Natural killer cell treated with Interleukin-12 subunit alpha and Interleukin-12 subunit beta and Interleukin-15 and Interleukin-18, amount 100 ng/mL, for 72 hours (primary cell): ENCODE measurements at places on chromosomes 1 and 21. TPM values are rescaled to one million over a fixed set of nuclear protein-coding genes. Genes with fewer than 3 reads are reported as not detected.

- no peak for DNase-seq
These were observed 44.3 kb upstream of the BATF3 start for GRCh38 chr1:212743901-212744475.

GRCh38 chr1:244112041-244112440 is 61.0 kb downstream of the ZBTB18 start:
- no peak for DNase-seq

DNA sequence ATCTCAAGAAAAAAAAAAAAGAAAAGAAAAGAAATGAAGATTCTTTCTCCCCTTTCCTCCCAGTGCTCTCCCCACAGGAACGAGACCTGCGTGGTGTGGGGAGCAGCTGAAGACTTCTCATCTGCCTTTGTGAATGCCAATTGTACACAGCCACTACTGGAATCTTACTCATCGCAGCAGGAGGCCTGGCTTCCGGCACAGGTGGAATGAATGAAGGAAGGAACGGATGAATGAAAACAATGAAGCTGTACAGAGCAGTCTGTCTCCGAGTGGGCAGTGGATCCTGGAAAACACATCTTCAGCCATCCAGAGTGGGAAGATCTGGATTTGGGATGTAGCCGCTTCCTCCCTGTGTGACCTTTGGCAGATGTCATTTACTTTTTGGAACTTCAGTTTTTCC is 64.9 kb downstream of the RUNX3 start:
- no peak for DNase-seq

UBL4B gene
- not detected for total RNA-seq

SPATA21 gene
- total RNA-seq: not detected

CXADR gene
- total RNA-seq: not detected

REN gene
- total RNA-seq: not detected

DNA sequence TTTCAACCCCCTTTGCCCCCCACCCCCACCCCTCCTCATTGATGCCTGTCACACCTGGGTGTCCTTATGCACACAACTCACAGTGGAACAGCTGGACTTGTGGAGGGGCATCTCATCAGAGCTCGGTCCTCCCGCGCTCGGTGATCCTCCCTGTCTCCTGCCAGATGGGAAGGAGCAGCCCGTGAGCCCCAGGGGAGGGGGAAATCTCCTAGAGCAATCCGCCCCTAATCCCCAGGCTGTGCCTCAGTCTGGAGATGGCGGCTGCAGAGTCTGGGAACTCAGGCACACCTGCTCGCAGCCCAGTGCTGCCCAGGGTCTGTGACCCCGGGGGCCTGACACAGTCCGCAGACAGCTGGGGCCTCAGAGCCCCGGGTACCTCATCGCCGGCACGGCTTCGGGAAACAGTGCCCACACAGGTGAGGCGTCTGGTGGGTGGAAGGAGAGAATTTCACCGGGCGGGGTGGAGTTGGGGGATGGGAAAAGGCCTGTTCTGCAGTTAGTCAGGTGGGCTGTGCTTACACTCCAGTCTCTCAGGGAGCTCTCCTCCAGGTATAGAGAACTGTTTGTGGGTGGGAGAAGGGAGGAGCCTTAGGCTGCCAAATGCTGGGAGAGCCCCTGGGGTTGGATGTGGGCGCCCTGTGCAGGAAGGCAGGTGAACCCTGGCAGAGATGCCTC is 29.3 kb downstream of the TMCC2 start:
- no peak for DNase-seq

DNA sequence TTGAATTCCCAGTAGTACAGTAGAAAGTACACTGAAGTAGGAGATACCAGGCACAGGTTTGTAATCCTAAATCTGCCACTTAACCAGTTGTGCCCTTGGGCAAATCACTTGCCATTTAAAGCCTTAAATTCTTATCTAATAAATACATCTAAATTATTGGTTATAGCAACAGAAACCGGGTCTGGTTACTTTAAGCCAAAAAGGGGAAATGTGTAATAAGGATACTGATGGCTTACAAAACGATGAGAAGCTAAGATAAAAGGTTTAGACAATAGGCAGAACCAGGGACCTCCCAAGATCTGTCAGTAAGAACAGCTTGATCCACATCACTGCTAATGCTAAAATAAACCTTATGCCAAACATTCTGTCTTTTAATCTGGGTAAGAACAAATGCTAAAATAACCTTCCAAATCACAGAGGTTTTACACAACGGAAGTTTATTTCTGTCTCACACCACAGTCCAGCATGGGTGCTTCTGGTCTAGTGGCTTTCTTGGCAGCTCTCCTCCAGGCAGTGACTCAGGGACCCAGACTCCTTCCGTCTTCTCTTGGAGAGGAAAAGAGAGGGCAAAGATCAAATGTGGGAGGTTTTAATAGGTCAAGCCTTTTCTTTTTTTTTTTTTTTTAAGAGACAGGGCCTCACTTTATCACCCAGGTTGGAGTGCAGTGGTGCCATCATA is 16.5 kb upstream of the ZMYM1 start:
- no peak for DNase-seq

- DNase-seq: no peak
These were observed 133.6 kb upstream of the ATP1B1 start for GRCh38 chr1:168972887-168973286.

LRRIQ3 gene
- 1.5 TPM for total RNA-seq

GRCh38 chr1:24276791-24277190 is 42.4 kb upstream of the GRHL3 start:
- no peak for DNase-seq

DNA sequence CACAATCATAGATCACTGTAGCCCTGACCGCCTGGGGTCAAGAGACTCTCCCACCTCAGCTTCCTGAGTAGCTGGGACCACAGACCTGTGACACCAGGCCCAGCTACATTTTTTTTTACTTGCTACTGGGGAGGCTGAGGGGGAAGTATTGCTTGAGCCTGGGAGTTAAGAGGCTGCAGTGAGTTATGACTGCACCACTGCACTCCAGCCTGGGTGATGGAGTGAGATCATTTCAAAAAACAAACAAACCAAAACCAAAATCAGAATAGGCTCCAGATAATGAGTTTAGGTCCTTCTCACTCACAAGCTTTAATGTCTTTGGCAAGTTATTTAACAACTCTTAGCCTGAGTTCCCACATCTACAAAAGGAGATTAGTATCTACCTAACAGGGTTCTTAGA is 22.8 kb downstream of the WDR26 start:
- DNase-seq: no peak

- no peak for DNase-seq
These were observed 617.7 kb upstream of the ADGRL2 start for GRCh38 chr1:81183051-81183450.

- no peak for DNase-seq
These were observed 107.7 kb upstream of the PPP2R5A start for GRCh38 chr1:212177542-212177941.

GRCh38 chr1:184017306-184017705 is 20.2 kb downstream of the COLGALT2 start:
- no peak for DNase-seq

DNA sequence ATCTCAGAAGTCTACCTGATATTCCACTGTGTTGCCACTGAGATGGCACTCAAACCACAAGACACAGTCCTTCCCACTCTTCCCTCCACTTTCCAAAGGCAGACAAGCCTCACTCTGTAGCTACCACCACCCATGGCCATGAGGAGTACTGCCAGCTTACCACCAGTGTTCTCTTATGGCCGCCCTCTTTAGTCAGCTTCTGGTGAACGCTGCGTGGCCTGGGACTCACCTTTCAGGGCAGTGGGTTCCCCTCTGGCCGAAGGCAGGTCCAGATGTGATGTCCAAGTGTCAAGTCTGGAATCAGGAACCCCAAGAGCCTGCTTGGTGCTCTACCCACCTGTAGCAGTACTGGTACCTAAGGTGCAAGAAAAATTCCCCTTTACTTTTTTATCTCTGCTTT is 580.8 kb downstream of the LRRIQ3 start:
- no peak for DNase-seq

GRCh38 chr1:155278689-155279160 is 1.5 kb downstream of the HCN3 start:
- no peak for DNase-seq

GRCh38 chr21:31974454-31974985 is 101.7 kb downstream of the HUNK start:
- DNase-seq: no peak

CGN gene
- 1.8 TPM for total RNA-seq

- DNase-seq: no peak
These were observed 76.8 kb downstream of the CD46 start for GRCh38 chr1:207828485-207829158.

- DNase-seq: no peak
These were observed 140.1 kb downstream of the MACF1 start for GRCh38 chr1:39344394-39345154.
